ENCODE measurements at places on chromosomes 6 and 20. TPM values are rescaled to one million over a fixed set of nuclear protein-coding genes. Genes with fewer than 3 reads are reported as not detected.

DNA sequence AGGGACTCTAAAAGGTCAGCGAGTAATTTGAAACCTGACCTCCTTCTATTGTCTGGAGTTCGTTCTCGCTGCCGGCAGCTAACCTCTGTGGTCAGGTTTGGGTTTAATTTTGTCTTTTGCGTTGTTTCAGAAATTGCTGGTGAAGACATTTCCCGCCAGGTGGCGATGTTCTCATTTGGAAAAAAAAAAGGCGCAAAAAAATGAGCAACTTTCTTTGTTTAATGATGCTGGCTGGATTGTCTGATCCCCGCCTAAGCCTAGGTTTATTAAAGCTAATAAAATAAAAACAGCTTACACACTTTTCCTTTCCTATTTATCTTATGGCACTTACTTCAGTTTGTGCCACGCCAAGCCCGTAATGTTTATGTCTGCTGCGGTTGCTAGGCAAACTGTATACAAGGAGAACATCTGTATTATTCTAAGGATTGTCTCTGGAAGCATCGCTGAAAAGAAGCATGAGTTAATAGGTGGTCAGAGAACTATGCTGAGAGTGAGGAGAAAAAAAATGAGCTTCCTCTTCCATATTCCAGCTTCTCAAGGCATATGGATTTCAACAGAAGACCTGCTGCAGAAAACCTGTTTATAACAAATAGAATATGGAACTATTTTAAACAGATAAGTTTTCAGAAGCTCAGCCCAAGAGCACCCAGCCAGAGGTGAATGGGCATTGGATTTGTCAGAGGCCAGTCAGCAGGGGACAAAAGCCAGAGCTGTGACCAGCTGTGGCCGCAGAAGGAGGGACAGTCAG, 205.7 kb downstream of the DOK5 start:
- peak; percentile 78 for DNase-seq

DNA sequence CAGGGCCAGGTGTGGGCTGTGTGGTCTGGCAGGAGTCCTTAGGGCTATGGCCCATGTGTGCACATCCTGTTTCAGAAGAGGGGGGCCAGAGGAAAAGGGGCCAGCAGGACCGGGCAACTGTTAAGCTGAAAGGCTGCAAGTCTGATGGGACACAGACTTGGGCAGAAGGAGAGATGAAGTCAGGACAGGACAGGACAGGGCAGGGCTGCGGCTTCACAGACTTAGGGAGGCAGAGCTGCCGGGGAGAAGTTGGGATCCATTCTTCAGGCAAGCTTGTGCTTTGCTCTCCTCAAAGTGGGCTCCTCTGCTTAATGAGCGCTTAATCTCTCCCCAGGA, 28.7 kb downstream of the MOCS1 start:
- no peak for DNase-seq

- no peak for DNase-seq
Measured at GRCh38 chr20:32442630-32443373, 84.7 kb downstream of the ASXL1 start.

GRCh38 chr6:54988576-54988975, 142.0 kb downstream of the FAM83B start:
- no peak for DNase-seq

DNA sequence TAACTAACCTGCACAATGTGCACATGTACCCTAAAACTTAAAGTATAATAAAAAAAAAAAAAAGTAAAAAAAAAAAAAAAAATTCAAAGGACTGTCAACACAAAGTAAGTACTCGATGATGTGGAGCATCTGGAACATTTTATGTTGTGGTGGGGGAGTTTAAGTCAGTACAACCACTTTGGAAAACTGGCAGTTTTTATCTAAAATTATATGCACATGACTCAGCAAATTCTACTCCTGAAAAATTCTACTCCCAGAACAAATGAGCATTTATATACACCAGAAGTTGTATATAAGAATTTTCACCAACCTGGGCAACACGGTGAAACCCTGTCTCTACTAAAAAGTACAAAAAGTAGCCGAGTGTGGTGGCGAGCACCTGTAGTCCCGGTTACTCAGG, 36.9 kb upstream of the CCDC28A start:
- no peak for DNase-seq

- DNase-seq, result no peak
Measured at GRCh38 chr6:41722969-41723529, 12.4 kb downstream of the TFEB start.

- no peak for DNase-seq
Measured at GRCh38 chr6:144722154-144722737, 437.1 kb downstream of the UTRN start.

DNA sequence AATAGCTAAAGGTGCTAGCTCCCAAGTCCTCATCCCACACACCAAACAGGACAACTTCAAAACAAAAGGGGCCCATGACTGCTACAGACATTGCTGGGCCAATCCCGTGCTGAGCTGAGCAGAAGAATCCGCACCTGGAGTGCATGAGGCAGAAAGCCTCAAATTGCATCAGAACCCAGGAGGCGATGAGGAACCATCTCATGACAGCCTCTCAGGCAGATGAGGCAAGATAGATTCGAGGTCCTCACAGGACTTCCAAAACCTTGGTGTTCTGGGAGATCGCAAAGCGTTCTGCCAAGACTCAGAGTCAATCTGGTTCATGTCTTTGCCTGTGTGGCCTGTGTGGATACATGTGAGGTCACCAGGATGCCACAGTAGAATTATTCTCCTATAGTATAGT, 32.8 kb upstream of the SSTR4 start:
- DNase-seq, result no peak

GRCh38 chr6:130982941-130983456, 80.0 kb downstream of the EPB41L2 start:
- no peak for DNase-seq

KIF25 gene
- total RNA-seq, result not detected

UNC5CL gene
- total RNA-seq, result 1.1 TPM

CLPSL2 gene
- not detected for total RNA-seq
